ENCODE measurements at places on chromosomes 7 and 10.

GRCh38 chr7:124536156-124536762, 229.3 kb downstream of the GPR37 start:
- no peak for DNase-seq

GRCh38 chr10:42753507-42754154, 29.0 kb upstream of the BMS1 start:
- DNase-seq, result no peak

GRCh38 chr7:73850781-73851207, 8.5 kb upstream of the METTL27 start:
- no peak for DNase-seq

DNA sequence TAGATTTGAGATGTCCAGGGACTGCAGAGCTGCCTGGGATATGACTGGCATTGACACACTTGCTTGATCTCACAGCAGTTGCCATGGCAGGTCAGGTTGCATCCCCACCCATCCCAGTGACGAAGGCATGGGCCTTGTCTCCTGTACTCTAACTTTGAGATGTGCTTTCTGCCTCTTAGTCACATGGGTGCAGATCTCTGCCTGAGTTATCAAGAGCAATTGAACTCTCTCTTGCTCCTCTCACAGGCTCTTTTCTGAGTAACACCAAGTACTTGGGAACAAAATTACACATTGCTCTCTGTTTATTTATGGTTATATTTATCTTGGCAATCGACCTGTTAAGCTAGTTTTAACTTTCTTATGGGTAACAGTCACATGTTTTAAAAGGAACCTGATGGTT, 237.3 kb downstream of the NSUN6 start:
- no peak for DNase-seq

- DNase-seq, result no peak
These were observed 73.6 kb downstream of the ABCA13 start for GRCh38 chr7:48244864-48245271.

GRCh38 chr7:24898691-24899090, 81.3 kb downstream of the OSBPL3 start:
- DNase-seq, result no peak

Measured in esophagus squamous epithelium (tissue), 5 donors.